ENCODE measurements at places on chromosomes 7 and 10.

DNA sequence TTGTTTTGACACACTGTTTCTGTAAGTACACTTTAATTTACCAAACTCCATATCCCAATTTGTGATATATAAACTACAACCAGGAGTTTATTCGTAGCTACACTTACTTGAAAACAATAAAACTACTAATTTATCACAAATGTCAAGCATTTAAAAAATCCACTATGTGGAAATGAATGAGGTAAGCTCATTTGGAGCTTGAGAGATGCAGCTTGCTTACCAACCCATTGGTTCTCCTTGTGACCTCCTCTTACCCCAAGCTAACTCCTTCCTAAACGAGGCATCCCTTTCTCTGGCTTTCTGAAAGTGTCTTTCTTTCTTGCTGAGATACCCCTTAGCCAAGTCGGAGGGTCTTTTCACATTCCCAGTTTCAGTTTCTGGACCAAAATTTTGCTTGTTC, 2.5 kb downstream of the OR6V1 start:
- DNase-seq, result no peak

GRCh38 chr10:54758791-54759190, 42.2 kb downstream of the PCDH15 start:
- DNase-seq, result no peak

DNA sequence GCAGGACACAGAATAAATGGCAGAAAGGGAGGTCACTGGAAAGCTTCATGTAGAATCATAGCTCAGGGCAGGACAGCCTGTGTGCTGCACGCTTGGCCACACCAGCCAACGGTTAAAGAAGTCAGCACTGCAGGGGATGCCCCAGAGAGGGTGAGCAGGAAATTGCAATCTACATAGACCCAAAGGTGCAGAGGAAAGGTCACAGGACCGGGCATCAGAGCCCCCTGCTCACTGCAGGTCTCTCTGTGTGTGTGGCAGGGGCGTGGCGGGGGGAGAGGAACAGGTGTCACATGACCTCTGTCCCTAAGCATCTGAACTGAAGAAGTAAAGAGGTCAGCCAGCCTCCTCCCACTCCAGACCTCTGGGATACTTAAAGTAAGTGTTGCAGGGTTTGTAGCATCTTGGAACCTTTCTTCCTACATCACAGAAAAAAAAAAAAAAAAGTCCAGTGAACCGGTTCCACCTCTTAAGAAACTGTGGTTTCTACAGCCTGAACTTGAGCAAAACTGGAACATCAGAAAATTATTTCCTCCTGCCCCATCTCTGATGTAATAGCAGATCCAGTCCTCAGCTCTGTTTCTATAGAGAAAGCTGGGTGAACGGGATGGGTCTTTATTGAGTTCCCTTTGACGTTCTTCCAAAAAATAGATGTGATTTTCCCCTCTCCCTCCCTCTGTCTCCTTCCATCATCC, 64.3 kb downstream of the RGS10 start:
- no peak for DNase-seq

DNA sequence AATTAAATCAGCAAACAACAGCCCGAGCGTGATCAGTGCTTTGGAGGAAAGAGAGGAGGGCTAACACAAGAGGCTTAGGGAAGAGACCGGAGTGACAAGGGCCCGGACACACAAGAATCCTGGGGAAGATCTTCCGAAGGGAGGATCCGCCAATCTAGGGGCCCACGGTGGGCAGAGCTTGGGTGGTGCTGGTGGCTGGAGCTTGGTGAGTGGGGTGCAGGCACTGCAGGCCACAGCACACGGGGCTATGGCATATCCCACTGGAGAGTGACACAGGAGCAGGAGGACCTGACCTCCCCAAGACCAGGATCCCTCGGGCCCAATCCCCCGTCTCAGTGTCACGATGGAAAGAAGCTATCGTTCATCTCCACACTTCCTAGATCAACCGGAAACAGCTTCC, 471.3 kb upstream of the FOXK1 start:
- DNase-seq, result no peak

DNA sequence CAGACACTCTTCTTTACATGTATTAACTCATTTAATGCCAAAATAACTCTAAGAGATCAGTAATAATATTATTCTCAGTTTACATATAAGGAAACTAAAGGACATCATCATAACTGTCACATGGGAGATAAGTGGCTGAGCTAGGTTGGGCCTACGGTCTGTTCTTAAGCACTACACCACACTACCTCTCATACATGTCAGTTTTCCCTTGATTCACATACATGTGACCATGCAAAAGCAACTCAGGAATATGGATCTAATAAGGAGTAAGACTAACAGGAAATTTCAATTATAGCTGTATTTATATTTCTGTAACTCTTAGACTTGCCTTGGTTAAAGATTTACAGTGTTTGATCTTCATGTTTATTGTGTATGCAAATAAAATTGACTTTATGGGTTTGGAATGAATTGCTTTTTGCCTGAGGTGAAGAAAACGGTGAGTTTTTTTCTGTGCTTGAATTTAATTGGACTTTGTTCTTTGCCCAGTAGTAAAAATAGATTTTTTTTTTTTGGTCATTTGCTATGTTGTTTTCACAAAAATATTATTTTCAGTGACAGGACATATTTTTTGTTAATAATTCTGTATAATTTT, 69.7 kb downstream of the CYP51A1 start:
- DNase-seq, result no peak

- no peak for DNase-seq
These were observed 202.9 kb downstream of the ZNF365 start for GRCh38 chr10:62577076-62577475.

- DNase-seq, result no peak
These were observed 32.0 kb upstream of the TSPAN13 start for GRCh38 chr7:16721541-16721940.

DNA sequence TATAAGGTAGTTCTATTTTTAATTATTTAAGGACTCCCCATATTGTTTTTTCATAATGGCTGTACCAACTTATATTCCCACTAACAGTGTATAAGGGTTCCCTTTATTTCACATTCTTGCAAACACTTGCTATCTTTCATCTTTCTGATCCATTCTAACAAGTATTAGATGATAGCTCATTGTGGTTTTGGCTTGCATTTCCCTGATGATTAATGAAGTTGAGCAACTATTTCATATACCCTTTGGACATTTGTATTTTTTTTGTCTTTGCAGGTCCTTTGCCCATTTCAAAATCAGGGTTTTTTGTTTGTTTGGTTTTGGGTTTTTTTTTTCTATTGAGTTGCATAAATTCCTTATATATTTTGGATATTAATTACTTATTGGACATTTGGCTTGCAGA, 107.2 kb downstream of the EPC1 start:
- no peak for DNase-seq

GRCh38 chr7:24920451-24921361, 59.3 kb downstream of the OSBPL3 start:
- DNase-seq, result no peak

DNA sequence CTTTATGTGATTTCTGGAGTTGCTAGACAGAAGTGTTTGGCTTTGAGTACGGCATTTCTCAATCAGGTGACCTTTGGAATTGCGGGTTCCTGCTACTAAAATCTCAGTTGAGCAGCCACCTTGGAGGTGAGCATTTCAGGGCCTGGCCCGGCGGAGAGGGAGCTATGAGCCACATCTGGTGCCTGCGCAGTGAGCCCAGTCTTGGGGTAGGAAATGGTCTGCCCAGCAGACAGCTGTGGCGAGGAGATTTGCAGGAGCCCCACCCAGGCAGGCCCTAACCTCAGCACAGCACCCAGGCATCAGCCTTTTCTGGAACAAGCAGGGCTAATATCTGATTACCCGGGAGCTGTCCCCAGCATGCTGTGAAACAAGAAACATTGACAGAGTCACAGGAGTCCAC, 547.9 kb upstream of the FOXK1 start:
- DNase-seq, result no peak

DNA sequence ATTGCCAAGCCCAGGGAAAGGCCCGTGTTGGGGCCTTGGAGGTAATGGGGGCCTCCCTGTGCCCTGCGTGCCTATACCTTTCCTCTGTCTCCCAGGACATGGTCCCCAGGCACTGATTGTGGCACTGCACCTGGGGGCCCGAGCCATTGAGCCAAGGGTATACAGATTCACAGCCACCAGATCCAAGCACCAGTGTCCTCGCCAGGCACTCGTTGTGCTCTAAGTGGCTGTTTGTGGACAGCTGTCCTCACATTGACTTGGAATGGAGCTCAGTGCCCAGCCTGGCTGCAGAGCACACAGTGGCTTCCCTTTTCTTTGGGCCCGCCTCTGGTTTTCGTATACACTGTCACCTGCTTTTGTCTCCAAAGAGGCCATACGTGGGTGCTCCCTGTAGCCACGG, 72.0 kb upstream of the BTBD16 start:
- DNase-seq, result no peak

DNA sequence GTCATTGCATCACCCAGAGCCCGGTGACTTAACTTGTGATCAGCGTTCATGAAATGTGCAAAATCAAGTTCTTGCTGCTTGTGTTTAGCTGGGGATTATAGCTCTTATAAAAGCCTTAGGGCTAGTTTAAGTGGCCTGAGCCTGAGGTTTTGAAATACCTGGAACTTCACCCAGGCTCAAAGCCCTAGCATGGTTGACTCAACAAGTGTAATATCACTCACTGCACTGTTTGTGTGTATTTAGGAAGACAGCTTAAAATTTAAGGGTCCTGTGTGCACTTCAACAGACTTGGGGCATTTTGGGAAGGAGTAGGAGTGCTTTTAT, 489.5 kb downstream of the GATA3 start:
- DNase-seq, result no peak

- DNase-seq, result no peak
These were observed 95.5 kb downstream of the SGMS1 start for GRCh38 chr10:50528206-50528605.

- no peak for DNase-seq
These were observed 191.9 kb upstream of the LYZL2 start for GRCh38 chr10:30821261-30821993.

DNA sequence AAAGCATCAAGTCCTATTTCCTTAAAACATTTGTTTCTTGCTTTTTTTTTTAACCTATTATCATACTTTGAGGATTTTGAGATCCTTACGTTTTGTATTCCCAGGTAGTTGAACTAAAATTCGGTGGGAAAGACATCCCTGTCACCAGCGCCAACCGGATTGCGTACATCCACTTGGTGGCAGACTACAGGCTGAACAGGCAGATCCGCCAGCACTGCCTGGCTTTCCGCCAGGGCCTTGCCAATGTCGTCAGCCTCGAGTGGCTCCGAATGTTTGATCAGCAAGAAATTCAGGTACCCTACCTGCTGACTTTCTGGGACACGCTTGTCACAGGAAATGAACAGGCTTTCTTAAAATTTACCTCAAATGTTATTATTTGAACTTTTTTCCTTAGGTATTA, 83.0 kb upstream of the DNAJB6 start:
- DNase-seq, result no peak

DNA sequence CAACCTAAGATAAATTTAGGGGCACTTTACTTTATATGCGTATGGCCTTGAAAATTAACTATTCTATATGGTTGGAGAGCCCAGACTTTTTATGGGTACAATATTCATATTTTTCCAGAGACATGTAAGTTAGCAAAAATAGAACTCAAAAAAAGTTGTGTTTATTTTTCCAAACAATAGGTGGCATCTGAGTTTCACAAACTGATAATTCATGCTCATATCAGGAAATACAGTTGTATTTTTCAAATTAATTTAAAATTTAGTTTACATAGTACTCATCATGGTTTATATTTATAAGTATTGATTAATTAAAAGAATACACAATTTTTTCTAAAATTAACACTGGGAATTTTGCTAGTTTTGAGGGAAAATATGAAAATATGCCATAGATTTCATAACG, 34.6 kb downstream of the ANKRD7 start:
- no peak for DNase-seq
